ENCODE measurements at places on chromosomes 2 and 18. TPM values are rescaled to one million over a fixed set of nuclear protein-coding genes. Genes with fewer than 3 reads are reported as not detected.

The FAP gene
- 274 TPM for total RNA-seq

The GLB1L gene
- total RNA-seq: 5.8 TPM

The ICOS gene
- not detected for total RNA-seq

The TMEM247 gene
- total RNA-seq: not detected

The LRRC30 gene
- total RNA-seq: not detected

The AMER3 gene
- total RNA-seq: not detected

The TUBA4B gene
- not detected for total RNA-seq

The SERPINB12 gene
- total RNA-seq: not detected

The IL1F10 gene
- not detected for total RNA-seq

The PRSS56 gene
- total RNA-seq: not detected
